SW480 (cell line): ENCODE measurements at places on chromosomes 16 and 17.

- no peak for DNase-seq
Observed at GRCh38 chr17:8439681-8440080, 4.0 kb downstream of the NDEL1 start.

- DNase-seq: no peak
Observed at GRCh38 chr17:74779501-74779900, 3.4 kb upstream of the NAT9 start.

GRCh38 chr17:77863814-77864161 lies 94.7 kb upstream of the TNRC6C start:
- peak; percentile 89 for DNase-seq

DNA sequence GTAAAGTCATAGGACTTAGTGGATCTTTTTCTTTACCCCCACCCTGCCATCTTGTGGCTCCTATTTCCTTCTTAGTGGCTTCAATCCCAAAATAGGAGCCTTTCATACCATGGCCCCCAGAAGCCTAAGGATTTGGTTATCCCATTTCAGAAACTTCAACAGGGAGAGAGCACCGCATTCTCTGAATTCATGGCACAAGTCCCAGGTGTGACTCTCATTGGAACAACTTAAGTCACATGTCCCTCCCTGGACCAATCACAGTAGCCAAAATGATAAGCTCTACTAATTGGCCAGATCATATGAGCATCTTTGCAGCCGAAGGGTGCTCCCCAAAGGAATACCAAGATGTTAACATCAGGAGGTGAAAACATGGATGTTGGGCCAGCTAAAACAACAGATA lies 43.2 kb downstream of the AXIN2 start:
- no peak for DNase-seq

DNA sequence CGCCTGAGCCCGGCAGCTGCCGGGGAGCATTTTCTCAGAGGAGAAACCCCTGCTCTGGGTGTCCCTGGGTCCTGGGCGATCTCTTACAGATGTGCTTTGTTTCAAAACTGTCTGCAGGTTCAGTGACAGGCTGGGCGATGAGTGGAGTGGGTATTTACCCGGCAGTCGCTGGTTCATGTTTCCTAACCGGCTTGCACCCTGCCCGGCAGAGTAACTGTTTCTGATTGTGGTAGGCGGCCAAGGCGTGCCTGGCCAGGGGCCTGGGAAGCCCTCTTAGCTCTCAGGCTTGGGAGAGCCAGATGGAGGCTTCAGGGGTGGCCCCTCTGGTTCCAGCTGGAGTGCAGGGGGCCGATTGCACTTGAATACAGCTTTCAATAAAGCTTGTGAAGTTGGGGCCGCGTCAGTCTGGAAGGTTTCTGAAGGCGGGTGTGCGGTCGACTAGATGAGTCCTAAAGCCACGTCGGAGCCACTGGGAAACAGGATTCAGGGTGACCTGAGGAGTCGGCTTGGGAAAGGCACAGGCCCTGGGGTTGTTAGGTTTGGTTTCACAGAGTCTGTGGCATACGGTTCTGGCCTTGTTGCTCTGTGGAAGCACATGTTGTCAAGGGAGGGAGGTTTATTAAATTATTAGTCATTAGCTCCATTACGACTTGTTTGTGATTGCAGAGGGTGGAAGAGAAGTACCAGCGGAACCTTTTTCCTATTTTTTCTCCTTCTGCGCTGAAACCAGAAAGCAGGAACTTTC lies 1.4 kb downstream of the BAIAP2 start:
- DNase-seq: no peak

DNA sequence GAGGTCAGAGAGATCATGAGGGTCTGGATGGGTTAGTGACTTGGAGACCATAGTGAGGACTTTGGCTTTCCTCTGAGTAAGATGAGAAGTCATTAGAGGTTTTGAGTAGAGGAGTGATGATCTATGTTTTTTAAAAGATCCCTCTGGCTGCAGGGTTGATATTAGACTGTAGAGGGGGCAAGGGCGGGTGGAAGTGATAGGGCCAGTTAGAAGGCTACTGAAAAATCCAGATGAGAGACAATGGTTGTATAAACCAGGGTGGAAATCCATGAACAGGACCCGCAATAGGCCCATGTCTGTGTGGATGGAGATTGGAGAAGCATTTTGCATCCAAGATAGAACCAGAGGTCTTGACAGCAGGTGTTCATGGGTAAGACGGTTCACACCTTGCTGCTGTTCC lies 9.8 kb downstream of the ITGAL start:
- DNase-seq: peak; percentile 14

- DNase-seq: peak; percentile 64
Observed at GRCh38 chr17:49496183-49496866, 1.2 kb downstream of the NGFR start.

GRCh38 chr17:29133121-29133713 lies 47.0 kb downstream of the MYO18A start:
- DNase-seq: no peak

- no peak for DNase-seq
Observed at GRCh38 chr17:35265566-35266141, 22.8 kb downstream of the SLFN5 start.

- no peak for DNase-seq
Observed at GRCh38 chr16:23962001-23962400, 126.2 kb downstream of the PRKCB start.

DNA sequence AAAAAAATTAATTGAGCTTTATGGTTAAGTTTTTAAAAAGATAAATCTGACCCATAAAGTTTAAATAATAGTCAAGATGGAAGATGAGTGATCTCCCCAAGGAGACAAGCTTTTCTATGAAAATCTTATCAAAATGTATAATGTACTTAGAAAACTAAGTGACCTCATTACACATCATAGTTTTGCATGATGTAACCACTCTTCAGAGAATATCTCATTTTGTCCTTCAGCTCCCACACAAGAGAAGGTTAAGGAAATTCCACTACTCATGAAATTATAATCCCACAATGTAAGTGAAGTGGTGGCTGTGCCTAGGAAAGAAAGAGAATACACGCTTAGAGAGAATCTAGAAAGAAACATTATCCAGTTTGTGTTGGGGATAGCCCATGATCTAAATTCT lies 14.3 kb downstream of the STAT3 start:
- no peak for DNase-seq

DNA sequence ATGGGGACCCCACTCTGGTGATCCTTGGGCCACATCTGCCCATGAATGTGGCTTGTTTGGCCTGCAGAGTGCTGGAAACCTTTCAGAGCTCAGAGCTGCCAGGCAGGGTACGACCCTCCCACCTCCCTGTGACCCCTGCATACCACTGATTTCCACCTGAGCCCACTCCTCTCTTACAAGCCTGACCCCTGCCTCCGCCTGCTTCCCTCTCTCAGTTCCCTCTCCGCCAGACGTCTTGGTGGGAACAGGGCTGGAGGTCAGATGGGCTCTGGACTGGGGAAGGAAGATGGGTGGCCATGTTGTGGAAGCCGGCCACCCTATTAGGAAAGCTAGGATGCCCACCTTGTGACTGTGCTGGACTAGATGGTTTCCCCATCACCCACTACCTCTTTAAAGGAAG lies 185.1 kb downstream of the KATNIP start:
- no peak for DNase-seq

- no peak for DNase-seq
Observed at GRCh38 chr16:27377666-27378485, 24.1 kb upstream of the IL21R start.

GRCh38 chr16:27217256-27217655 lies 13.9 kb downstream of the KDM8 start:
- DNase-seq: no peak

GRCh38 chr17:35245196-35245486 lies 2.3 kb downstream of the SLFN5 start:
- peak; percentile 95 for DNase-seq

DNA sequence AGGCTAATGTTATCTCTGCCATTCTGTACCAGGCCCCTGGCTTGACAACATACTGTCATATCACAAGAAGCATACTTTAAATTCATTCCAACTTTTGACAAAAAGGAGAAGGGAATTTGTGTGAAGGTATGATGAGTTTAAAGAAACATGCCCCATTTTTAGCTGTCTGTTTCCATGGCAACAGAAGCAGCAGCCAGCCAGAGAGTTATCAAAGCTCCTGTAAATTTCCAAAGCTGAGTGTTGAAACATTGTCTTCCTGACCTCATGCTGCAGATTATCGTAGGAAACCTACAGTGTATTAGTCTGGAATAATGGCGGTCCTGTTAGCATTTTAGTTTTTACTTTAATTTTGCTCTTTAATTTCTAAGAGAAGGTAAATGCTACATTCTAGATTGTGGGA lies 124.9 kb downstream of the MRTFB start:
- no peak for DNase-seq

DNA sequence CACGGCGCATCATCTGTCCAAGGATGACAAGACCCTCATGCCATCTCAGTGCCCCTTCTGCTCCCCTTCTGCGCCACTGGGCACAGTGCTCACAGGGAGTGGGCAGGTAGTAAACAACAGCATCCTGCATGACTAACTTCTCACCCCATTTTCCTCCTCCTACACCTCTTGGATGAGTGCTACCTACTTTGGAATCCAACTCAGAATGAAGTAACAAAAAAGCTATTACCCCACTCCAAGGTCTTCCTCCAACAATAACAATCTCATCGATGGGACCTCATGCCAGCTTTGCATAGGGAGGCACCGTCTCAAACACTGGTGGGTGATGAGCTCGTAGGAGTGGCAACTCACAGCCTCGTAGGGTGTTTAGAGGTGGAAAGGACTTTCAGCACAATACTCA lies 98.6 kb upstream of the RCVRN start:
- no peak for DNase-seq

DNA sequence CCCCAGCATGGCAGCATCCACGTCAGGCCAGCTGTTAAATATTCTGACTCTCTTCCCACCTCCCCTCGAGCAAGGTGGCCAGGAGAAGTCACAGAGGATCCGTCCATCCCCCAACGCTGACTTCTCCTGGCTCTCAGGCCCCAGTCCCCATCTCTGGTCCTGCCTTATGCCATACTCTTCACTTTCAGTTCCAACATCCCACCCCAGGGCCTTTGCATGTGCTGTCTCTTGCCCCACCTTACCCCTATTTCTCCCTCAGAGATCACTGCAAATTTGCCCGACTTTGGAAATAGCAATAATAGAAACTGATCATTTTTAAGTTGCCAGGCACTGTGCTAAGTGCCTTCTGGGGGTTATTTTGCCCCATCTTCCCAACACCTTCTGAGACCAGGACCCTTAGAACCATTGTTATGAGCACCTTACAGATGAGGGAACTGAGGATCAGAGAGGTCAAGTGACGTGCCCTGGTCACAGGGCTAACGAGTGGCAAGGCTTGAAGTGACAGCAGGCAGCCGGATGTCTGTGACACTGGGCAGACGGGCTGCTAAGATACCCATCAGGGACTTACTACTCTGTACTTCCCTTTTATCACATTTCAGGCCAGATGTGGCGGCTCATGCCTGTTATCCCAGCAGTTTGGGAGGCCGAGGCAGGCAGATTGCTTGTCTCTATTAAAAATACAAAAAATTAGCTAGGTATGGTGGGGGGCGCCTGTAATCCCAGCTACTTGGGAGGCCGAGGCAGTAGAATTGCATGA lies 17.7 kb downstream of the HID1 start:
- DNase-seq: no peak

- DNase-seq: no peak
Observed at GRCh38 chr17:80223142-80223815, 3.1 kb downstream of the SLC26A11 start.

- DNase-seq: no peak
Observed at GRCh38 chr16:25158401-25158800, 46.9 kb downstream of the LCMT1 start.

DNA sequence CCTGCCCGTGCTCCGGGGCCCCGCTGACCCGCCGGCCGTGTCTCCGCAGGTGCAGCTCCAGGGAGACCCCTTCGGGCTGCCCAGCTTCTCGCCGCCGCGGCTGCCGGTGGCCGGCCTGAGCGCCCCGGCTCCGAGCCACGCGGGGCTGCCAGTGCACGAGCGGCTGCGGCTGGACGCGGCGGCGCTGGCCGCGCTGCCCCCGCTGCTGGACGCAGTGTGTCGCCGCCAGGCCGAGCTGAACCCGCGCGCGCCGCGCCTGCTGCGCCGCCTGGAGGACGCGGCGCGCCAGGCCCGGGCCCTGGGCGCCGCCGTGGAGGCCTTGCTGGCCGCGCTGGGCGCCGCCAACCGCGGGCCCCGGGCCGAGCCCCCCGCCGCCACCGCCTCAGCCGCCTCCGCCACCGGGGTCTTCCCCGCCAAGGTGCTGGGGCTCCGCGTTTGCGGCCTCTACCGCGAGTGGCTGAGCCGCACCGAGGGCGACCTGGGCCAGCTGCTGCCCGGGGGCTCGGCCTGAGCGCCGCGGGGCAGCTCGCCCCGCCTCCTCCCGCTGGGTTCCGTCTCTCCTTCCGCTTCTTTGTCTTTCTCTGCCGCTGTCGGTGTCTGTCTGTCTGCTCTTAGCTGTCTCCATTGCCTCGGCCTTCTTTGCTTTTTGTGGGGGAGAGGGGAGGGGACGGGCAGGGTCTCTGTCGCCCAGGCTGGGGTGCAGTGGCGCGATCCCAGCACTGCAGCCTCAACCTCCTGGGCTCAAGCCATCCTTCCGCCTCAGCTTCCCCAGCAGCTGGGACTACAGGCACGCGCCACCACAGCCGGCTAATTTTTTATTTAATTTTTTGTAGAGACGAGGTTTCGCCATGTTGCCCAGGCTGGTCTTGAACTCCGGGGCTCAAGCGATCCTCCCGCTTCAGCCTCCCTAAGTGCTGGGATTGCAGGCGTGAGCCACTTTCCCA lies 5.9 kb downstream of the CTF1 start:
- DNase-seq: no peak

DNA sequence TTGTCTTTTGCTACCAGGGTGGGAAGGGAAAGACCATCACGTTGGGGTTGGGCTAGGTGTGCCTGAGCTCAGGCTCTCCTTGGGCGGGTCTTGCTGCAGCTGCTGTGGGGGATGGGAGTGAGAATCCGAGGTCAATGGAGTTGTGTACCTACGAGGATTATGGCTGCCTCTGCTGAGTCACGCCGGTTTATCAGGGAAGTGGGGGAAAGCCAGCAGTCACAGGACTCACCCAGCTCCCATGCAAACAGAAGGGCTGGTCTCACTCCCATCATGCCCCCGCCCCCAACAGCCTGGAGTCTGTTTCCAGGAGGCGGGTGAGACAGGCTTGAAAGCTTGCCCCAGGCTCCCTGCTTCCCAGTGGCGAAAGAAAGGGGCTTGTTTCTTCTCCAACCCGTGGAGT lies 1259.0 kb upstream of the GOT2 start:
- no peak for DNase-seq

DNA sequence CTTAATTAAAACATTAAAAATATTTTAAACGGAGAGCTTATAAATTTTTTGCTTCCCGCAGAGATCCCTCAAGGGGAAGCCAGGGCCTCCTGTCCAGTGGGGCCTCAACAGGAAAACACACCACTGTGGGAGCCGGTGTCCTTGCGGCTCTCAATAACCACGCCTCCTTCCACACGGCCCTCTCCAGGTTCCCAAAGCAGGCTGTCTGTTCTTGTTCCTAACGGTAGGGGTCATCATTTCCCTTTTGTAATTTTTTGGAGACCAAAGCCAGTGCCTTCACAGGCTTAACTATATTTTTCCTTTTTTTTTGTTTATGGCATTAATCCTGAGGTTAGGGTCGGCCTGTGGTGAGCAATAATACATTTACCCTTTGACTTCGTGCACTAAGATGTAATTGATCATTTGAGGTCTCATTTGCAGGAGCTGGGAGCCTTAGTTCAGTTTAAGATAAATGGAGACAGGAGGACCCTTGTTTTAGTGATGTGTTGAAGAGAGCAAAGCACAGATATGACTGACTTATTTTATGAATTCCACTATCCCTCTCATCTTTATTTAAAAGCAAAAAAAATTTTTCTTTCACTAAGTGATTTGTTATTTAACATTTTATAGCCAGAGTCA lies 77.5 kb upstream of the N4BP1 start:
- peak; percentile 74 for DNase-seq
